ENCODE measurements at places on chromosomes 5 and 9. TPM values are rescaled to one million over a fixed set of nuclear protein-coding genes. Genes with fewer than 3 reads are reported as not detected.

Gene LTC4S
- total RNA-seq = 2.6 TPM

Gene TLR4
- total RNA-seq = 5.3 TPM

Gene ANKRD34B
- not detected for total RNA-seq

Gene PNPLA7
- total RNA-seq = 17.7 TPM

Gene FOXD4L5
- 0.08 TPM for total RNA-seq

Gene IRX2
- total RNA-seq = not detected

Gene TMC1
- 0.18 TPM for total RNA-seq

Data from left lobe of liver (tissue), 2 donors.